ENCODE measurements at places on chromosomes 7 and 10.
A peak's percentile ranks its signal among the peaks of the same experiment; 100 is the strongest.

- DNase-seq, result no peak
These were observed 48.1 kb downstream of the CDC123 start for GRCh38 chr10:12243864-12244620.

- no peak for DNase-seq
These were observed 20.7 kb downstream of the FAM241B start for GRCh38 chr10:69650589-69651261.

- no peak for DNase-seq
These were observed 30.8 kb downstream of the ACADSB start for GRCh38 chr10:123039632-123039930.

GRCh38 chr7:103349805-103350204 is 2.4 kb downstream of the PSMC2 start:
- DNase-seq, result no peak

DNA sequence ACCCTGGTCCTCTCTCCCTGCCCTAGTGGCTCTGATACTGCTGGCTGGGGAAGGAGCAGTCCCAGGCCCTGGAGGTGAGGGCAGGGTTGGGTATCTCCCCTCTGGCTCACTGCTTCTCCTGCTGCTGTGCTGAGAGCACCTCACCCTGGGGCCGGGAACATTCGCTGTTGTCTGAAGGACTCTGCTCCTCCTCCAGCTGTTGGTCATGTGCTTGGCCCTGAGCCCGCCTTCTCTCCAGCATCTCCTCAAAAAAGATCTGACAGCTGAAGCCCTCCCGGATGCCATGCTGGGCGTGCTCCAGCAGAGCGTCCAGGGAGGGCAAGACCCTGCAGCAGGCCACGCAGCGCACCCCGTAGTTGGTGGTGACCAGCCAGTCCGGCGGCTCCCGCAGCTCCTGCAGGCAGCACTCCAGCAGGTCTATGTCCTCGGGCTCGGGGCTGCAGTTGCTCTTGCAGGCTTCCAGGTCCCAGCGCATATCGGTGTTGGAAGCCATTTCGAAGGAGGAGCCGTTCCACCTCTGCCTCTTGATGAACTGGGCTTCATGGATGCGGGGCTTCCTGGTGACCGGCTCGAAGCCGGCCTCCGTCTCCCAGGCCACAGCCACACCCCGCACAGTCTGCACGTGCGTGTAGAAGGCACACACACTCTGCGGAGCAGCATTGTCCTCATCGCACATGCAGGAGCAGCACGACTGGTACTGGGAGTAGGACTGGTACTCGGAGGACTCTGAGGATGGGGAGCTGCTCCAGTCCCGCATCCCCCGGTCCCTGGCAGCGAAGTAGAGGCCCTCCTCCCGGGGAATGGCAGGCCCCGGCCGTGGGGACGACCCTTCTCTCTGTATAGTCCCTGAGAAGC is 2.1 kb downstream of the FAM170B start:
- no peak for DNase-seq

DNA sequence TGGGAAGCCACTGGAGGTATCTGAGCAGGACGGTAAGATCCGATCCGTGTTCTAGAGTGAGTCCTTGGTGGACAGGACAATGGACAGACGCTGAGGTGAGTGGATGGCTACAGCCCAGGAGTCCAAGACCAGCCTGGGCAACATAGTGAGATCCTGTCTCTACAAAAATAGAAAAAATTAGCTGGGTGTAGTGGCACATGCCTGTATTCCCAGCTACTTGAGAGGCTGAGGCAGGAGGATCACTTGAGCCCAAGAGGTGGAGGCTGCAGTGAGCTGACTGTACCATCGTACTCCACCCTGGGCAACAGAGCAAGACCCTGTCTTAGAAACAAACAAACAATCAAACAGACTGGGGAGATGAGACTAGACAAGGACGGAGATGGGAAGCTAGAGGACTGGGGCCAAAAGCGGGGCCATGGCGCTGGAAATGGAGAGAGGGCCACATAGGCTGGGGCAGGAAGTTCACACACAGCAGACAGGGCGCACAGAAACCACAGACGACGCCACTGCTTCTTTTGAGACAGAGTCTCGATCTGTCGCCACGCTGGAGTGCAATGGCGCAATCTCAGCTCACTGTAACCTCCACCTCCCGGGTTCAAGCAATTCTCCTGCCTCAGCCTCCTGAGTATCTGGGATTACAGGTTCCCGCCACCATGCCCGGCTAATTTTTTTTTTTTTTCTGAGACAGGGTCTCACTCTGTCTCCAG is 24.7 kb downstream of the DAGLB start:
- no peak for DNase-seq

DNA sequence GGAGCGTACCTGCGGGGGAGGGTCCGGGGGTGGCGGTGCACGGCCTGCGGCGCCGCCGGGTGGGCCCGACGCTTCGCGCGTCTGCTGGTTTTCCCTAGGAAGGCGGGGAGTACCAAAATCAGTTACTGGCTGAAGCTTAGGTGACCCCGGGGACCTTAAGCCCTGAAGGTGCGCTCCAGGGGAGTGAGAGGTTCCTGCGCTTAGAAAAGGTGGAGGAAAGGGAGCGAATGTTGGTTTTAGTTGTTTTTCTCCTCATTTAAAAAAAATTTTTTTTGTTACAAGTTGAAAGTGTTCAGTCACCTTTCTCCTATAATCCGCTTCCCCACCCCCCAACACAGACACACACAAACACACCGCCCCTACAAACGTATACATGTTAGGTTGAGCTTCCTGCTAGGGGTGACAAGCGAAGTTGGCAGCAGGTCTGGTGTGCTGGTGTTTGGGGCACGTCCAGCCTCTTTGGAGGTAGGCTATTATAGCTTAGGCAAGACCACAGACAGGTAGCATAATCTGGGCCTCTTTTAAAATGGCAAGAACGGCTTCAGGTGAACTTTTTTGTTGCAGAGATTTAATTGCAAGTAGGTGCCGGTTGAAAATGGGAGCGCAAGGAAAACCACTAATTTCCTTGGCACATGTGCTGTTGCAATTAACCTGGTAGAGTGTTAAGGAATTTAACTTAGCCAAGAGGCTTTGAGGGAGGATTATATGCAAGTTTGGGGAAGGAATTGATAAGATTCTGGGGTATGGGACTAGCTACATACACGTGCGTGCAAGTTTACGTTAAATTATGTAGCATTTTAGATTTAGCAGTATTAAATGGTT is 945 bp downstream of the ADD3 start:
- DNase-seq, result peak; percentile 18

GRCh38 chr10:75294518-75294865 is 58.7 kb upstream of the COMTD1 start:
- no peak for DNase-seq

DNA sequence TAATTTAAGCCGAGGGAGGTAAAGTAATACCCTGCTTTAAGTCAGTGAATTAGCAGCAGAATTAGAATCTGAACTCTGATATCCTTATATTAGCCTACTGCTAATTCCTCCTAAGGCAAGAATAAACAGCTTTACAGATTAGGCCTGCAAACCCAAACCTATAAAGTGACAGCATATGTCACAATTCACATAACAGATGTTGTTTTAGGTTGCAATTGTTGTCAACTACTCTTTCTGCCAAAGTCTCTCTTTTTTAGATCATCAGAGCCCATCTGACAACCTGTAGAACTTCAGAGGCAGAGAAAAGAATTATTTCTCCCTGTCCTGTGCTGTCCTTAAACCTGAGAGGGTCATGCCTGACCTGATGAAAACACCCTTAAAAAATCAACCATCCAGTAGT is 167.2 kb downstream of the PRKG1 start:
- no peak for DNase-seq

GRCh38 chr10:59085054-59085453 is 91.4 kb upstream of the PHYHIPL start:
- DNase-seq, result no peak

- no peak for DNase-seq
These were observed 132.0 kb upstream of the AKR1E2 start for GRCh38 chr10:4693967-4694366.

- no peak for DNase-seq
These were observed 159.9 kb upstream of the RNF32 start for GRCh38 chr7:156480671-156481070.

- no peak for DNase-seq
These were observed 377.1 kb downstream of the HPSE2 start for GRCh38 chr10:98858525-98858924.

- DNase-seq, result no peak
These were observed 152.8 kb downstream of the SDHAF3 start for GRCh38 chr7:97270280-97270679.

DNA sequence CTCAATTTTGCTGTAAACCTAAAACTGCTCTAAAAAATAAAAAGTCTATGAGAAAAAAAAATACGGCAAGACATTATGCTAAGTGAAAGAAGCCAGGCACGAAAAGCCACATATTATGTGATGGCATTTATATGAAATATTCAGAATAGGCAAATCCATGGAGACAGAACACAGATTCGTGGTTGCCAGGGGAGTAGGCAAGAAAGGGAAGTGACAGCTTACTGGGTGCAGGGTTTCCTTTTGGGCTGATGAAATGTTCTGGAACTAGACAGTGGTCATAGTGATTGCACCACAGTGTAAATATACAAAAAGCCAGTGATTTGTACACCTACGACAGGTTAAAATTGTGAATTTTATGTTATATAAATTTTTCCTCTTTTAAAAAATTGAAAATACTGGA is 41.3 kb upstream of the GLI3 start:
- no peak for DNase-seq

GRCh38 chr7:1781369-1781768 is 111.3 kb downstream of the ELFN1 start:
- no peak for DNase-seq

- DNase-seq, result no peak
These were observed 796 bp downstream of the FBXL15 start for GRCh38 chr10:102421507-102421756.

- no peak for DNase-seq
These were observed 32.8 kb downstream of the UBTD1 start for GRCh38 chr10:97531401-97531986.

GRCh38 chr10:124351481-124352220 is 67.1 kb downstream of the OAT start:
- DNase-seq, result no peak

DNA sequence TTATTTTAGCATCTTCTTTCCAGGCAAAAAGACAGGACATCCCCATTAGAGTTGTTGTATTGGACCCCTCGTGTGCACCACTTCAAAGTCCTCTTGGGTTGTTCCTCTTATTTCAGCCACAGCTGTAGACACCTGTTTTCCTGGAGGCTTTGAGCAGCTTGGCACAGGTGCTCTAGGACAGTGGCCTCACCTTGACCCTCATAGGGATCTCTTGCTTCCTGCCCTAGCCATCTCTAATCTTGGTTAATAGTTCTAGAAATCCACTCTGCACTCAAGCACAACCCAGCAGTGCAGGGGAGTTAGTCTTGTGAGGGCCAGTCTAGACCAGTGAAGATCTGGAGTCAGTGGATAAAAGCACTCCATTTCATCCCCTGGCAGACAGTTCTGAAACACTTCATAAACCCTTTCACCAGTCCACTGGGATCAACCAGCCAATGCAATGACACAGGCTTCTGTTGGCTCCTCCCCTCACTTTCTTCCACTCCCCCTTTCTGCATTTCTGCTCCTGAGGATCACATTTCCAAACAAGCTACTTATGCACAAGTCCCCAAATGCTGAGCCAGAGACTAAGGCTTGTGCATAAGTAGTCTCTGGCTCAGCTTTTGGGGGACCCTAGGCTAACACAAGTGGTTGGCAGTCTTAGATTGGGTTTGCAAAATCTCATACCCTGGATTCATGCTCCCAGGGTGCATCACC is 131.5 kb upstream of the LAMB4 start:
- no peak for DNase-seq

DNA sequence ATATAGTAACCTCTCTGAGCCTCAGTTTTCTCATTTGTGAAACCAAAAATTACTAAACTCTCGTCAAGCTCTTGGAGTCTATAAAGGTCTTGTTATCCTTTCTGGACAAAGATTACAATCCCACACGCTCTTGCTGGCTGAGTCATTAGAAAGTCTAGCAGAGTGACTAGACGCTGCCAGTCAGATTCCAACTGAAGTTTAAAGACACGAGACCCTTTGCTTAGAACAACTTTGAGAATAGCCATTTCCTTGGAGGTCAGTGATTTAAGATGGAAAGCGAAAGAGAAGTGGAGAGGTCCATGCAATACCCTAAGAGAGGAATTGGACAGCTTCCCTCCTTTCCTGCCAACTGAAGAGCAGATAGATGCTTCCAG is 119.5 kb downstream of the APBB1IP start:
- DNase-seq, result no peak

DNA sequence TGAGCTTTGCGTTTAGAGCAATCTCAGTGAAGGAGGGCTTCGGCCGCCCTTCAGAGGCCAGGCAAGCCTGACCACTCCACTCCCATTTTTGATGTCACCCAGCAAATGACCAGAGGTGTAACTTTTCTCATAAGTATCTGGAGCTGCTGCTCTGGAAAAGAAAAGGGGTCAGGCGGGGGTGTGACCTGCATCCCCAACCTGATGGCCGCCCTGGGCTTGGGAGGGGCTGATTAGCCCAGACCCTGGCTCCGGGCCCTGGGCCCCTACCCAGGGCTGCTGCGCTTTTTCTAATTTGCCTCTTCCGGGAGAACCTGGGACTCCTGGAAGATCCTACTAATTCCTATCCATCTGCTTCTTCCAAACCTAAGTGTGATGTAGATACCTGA is 9.6 kb upstream of the EBF3 start:
- DNase-seq, result no peak

- no peak for DNase-seq
These were observed 371.5 kb upstream of the MTPN start for GRCh38 chr7:136348542-136349192.

- DNase-seq, result no peak
These were observed 1.1 kb upstream of the KLF14 start for GRCh38 chr7:130734815-130735716.

GRCh38 chr10:100359529-100360150 is 12.6 kb downstream of the SCD start:
- DNase-seq, result no peak

GRCh38 chr10:51367127-51367526 is 292.8 kb downstream of the PRKG1 start:
- DNase-seq, result no peak

GRCh38 chr10:3770611-3771110 is 14.3 kb downstream of the KLF6 start:
- DNase-seq, result no peak

DNA sequence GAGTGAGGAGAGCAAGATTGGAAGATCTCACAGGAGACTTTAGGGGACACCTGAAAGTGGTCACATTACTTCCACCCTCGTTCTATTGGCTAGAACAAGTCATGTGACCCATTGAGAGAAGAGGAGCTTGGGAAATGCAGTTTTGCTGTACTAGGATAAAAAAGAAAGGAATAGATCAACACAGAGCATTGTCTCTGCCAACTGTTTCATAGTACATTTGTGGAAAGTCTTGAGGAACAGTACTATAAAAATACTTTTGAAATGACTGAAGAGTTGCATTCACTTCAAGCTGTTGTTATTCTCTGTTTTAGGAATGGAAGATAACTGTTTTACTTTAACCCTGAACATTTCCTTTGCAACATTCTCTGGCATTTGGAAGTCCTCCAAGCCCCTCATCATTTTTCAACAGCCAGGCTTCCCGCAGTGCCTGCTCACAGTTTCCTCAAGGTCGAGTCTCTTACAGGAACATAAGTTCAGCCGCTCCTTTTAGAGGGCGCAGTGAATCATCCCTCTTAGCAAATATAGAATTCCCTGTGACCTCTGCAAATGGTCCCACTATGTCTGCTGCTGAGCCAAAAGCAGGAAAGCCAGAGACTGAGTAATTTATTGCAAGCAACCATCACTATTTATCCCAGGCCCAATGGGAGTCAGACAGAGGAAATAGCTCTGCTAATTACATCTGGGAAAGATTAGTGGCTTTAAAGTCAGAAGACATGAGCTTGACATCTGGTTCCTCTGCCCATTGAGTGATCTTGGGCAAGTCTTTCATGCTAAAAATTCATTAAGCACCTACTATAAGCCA is 40.7 kb downstream of the MRPL32 start:
- DNase-seq, result no peak
